ENCODE measurements at places on chromosomes 12 and 14.

GRCh38 chr12:4908684-4909409 lies 858 bp upstream of the KCNA1 start:
- peak; percentile 11 for DNase-seq

DNA sequence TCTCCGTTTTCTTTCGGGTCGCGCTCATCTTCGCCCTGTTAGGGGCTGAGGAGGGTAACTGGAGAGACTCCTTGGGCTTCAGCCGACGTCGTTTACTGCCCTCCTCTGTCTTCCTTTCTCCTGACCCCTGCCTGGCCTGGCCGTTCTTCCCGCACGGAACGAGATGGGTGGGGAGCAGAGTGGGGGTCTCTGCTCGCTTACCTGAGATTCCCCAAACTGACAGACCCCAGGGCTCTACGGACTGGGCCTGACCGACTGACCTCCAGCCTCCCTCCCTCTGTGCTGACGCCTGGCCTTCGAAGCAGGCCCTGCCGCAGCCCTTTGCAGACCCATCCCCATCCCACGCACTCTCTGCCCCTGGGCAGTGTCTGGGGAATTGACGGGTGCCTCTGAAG lies 439 bp downstream of the GOLGA5 start:
- no peak for DNase-seq

- DNase-seq = no peak
Measured at GRCh38 chr12:120229487-120230325, 28.8 kb upstream of the RPLP0 start.

DNA sequence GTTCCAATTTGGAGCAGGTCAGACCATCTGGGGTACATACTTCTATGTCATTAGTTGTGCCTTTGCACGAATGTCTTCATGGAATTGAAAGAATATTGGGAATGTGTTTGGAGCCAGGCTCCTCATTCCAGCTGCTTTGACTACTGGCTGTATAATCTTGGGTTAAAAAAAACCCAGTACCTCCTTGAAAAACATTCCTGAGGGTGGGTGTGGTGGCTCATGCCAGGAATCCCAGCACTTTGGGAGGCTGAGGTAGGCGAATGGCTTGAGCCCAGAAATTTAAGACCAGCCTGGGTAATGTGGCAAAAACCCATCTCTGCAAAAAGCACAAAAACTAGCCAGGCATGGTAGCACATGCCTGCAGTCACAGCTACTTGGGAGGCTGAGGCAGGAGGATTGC lies 125.6 kb downstream of the TTC8 start:
- DNase-seq = no peak

- DNase-seq = no peak
Measured at GRCh38 chr14:59032826-59033225, 155.6 kb upstream of the DAAM1 start.

- DNase-seq = no peak
Measured at GRCh38 chr12:88591343-88591742, 11.1 kb upstream of the KITLG start.

- peak; percentile 22 for DNase-seq
Measured at GRCh38 chr12:62191491-62192179, 68.6 kb upstream of the USP15 start.

GRCh38 chr12:97216848-97217247 lies 245.8 kb upstream of the RMST start:
- no peak for DNase-seq

DNA sequence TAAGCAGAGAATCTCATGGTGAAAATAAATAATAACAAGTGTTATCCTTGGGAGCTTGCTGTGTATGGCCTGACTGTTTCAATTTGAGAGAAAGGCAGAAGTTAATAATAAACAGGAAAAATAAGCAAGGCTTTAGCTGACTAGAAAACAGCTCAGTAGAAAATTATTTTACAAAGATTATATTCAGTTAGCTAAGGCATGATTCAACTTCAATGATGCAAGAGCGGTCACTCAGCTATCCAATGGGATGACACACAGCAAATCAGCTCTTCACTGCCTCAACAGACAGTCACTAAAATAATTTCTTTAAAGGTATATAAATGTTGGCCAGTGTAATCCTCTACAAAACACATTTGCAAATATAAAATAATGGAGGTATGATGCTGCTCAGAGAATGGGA lies 18.6 kb downstream of the GSTZ1 start:
- no peak for DNase-seq

DNA sequence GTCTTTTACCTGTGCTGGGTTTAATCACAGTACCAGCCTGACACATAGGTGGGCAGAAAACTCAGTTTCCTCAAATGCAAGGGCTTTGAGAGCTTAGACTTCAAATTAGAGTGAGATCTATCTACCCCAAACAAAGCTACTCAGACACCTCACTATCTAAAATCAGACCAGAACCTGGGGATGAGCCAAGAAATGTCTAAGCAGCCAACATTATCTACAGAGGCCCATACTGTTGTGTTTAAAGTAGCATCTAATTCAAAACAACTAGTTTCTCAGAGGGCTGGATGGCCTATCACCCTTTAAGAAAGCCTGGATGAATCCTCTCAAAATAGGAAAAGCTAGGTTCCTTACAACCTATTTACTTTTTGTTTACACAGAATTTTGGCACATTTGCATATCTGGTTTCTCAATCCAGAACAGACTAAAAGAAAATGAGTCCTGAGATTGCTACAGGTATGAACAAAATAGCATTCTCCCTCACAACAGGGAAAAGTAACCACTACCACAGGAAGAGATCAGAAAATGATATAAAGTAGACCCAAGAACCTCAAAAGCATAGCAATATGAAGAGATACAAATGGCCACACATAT lies 142.4 kb downstream of the ZFP36L1 start:
- no peak for DNase-seq

DNA sequence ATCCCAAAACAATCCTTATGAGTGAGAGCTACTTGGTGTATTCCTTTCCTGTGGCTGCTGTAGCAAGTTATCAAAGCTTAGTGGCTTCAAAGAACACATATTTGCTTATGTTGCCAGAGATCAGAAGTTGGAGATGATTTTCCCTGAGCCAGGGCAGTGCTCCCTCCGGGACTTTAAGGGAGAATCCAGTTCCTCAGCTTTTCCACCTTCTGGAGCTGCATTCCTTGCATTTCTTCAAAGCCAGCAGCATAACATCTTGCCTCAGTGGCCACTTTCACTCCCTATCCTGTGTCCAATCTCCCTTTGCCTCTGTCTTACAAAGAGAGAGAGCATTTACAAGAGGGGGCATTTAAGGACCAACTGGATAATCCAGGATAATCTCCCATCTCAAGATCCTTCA lies 33.7 kb downstream of the P2RX7 start:
- no peak for DNase-seq

GRCh38 chr14:96962337-96962736 lies 165.2 kb downstream of the VRK1 start:
- peak; percentile 51 for DNase-seq

DNA sequence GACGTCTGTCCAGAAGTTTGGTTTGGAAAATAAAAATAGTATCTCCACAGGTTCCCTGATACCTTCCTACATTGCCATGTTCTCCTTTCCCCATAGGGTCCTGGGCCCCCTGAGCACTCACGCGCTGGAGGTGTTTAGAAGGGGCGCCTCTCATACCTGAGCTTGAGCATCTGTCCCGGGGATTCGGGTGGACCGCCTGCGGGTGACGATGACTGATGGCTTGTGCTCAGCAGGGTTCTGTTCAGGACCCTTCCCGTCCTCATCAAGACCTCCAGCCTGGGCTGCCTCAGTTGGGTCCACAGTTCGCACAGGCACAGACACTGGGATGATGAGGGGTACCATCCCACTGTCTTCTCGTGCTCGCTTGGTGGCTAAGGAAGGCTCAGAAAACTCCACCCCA lies 22.7 kb upstream of the PNMA1 start:
- no peak for DNase-seq

GRCh38 chr14:99793213-99794150 lies at the start of gene EML1:
Gene EML1 (plus strand): TSS chr14:99793413. CDS start chr14:99793477, 64 bp downstream.
- peak; percentile 83 for DNase-seq

DNA sequence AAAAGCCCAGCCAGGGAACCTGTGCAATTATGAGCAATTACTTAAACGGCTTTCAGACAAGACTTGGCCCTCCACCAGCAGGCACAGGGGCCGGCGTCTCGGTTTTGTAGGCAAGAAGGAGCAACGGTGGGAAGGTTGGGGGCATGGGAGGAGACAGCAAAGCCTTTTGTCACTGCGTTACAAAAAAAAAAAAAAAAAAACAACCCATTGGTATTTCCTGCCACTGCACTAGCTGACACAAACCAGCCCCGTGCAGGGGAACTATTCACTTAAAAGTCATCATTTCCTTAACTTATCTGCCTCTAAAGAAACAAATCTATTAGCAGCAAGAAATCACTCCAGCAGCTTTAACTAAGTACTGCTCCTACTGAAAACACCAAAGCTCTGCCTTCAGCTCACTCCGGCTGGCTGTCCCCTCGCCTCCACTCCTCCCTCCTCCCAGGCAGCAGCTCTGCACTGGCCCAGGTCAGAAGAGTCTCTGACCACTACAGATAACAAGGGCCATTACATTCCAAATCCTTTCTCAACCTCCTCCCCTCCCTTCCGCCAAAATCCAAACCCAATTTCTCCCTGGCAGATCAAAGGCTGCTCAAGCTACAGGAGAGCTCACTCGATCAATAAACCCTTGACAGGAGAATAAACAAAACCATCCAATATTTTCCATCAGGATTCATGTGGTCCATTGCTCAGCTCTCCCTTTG lies 105.2 kb upstream of the CDKN3 start:
- no peak for DNase-seq

- DNase-seq = peak; percentile 29
Measured at GRCh38 chr12:27434673-27435565, 11.6 kb upstream of the SMCO2 start.

DNA sequence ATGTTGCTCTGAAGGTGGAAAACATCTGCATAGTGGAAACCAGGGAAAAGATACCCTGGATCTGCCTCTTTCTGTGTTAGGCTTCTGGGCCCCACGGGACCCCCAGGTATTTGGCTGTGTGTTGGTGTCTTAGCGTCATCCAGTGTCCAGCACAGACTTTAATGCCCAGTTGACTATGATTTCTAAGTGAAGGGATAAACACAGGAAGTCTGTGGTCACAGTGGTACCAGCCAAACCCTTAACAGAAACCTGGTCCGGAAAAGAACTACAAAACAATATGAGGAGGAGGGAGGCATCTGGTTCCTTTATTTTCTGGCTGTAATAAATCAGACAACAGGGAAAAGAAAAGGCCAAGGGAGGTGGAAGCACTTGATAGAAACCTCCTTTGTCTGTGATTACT lies 56.4 kb downstream of the CMKLR1 start:
- DNase-seq = no peak

- DNase-seq = no peak
Measured at GRCh38 chr14:57865403-57866198, at the start of gene SLC35F4. Gene SLC35F4 (minus strand): TSS chr14:57866092.

DNA sequence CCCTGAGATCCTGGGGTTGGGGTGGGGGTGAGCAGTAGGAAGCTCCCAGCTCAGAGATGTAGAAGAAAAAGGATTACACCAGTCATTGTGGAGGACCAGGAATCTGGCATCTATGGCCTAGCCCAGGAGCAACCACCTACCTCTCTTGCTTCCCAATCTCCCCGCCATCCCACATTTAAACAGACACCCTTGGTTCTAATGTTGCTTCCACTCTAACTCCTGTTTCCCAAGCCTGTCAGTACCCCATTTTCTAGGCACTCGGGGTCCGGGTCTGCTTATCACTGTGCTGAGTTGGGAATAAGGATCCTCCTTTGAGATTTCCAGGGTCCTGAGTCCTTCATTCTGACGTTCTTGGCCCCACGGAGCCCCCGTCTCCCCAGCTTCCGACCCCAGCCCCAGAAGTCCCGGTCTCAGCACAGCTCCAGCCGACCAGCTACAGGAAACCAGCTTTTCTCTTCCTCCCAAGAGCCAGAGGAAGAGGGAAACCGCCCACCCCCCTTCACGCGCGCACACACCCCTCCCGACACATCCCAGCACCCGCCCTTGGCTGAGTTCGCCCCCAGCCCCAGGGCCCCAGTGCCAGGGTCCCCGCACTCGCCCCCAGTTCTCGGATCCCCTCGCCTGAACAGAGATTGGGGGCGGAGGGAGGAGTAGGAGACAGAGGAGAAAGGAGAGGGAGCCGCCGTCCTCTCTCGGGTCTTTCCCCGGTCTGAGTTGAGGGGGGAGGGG lies 1.2 kb downstream of the ITGA5 start:
- no peak for DNase-seq

- DNase-seq = no peak
Measured at GRCh38 chr12:67137256-67137655, 131.9 kb upstream of the CAND1 start.

- DNase-seq = peak; percentile 68
Measured at GRCh38 chr14:73787486-73788316, 63.9 kb upstream of the PTGR2 start.

DNA sequence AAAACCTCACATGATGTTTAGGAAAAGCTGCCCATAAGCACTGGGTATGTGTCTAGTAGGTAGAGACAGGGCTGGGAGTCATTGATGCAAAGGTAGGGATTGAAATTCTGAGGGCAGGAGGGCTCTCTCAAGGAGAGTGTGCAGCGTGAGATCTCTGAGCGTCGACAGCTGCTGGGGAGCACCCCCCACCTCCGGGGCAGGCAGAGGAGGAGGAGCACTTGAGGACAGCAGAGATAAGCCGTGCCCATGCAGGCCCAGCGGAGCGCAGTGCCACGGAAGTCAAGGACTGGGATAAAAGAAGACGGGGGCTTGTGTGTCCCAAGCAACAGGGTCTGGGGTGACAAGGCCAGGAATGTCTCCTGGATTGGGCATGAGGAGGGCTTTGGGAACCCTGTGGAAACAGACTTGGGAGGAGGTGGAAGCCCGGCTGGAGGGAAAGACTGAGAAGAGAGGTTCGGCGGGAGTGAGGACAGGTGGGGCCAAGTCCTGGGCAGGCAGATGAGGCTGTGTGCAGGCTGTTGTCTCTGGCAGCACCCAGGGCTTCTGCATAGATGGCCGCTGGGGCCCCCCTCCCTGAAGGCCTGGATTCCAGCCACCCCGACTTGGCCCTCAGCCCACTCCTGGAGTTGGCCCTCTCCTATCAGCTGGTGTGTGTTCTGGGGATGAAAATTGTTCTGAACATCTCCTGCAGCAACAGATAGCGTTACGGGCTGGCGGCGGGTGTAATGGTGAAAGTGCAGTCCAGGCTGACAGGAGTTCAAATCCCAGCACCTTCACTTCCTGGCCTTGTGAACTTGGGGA lies 1.9 kb downstream of the CACNA2D4 start:
- DNase-seq = no peak

DNA sequence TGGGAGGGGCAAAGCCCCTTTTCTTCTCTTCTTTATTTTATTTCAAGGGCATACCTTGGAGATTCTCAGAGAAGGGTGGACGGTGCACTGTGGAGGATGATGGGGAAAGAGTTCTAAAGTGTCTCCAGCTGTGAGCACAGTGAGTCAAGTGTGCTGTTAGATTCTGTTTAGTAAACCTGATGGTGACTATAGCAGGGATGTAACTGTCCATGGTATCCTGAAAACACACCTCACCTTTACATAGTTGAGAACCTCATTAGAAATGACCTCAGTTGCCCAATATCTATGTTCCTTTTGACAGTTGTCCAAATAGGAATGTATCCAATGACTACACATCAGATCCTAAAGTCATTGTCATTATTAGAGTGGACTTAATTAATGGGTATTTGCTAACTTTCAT lies 38.0 kb downstream of the CNTN1 start:
- DNase-seq = no peak

GRCh38 chr14:52951681-52952554 lies 1.1 kb upstream of the FERMT2 start:
- DNase-seq = no peak

- no peak for DNase-seq
Measured at GRCh38 chr12:95262808-95263207, 45.2 kb downstream of the VEZT start.

- no peak for DNase-seq
Measured at GRCh38 chr14:54488318-54488645, 498 bp downstream of the GMFB start.

- DNase-seq = no peak
Measured at GRCh38 chr14:60343571-60344071, 94.6 kb downstream of the PPM1A start.

- DNase-seq = no peak
Measured at GRCh38 chr12:129615001-129615400, 288.8 kb downstream of the TMEM132D start.
